ENCODE measurements at places on chromosomes 5 and 9.

DNA sequence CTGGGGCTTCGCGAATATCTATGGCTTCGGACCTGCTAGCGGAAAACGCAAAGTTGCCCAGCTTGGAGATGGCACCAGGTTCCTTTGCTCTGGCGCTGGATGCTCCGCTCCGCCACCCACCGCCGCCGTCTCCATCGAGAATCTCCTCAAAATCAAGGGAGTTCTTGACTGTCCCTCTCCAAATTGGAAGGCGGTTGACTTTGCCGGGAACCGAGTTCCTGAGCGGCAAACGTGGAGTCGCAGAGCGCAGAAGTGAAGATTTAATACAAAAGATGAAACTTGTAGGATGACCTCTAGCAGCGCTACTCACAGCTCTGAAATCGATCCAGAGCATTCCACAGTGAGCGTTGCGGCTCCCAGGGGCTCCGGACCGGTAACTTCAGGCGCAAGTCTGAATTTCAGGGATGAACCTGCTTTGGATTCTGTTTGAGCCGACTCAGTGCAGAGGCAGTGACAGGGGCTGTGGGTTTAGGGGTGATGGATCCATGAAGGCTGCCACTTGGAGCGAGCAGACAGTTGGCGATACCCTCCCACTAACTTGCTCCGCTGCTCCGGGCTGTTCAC lies 1641.5 kb upstream of the C9orf72 start:
- DNase-seq, result no peak

- DNase-seq, result no peak
Measured at GRCh38 chr9:76718166-76718565, 46.1 kb upstream of the PCA3 start.

DNA sequence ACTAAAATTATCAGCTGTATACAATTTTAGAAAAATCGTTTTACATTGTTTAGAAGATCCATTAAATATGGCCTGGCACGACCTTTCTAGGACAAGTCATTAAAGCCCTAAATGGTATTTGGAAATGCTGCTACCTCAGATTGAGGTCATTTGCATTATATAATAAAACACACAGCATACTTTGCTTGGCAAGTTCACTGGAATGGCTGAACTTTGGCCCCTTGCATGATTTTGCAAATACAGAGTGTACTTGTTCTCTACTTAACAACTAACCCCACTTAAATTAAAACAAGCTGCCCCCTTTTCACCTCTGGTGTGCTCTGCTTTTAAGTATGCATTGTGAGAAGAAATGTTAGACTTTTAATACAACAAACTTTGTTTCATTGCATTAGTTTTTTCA lies 860.1 kb downstream of the PTPRD start:
- no peak for DNase-seq

DNA sequence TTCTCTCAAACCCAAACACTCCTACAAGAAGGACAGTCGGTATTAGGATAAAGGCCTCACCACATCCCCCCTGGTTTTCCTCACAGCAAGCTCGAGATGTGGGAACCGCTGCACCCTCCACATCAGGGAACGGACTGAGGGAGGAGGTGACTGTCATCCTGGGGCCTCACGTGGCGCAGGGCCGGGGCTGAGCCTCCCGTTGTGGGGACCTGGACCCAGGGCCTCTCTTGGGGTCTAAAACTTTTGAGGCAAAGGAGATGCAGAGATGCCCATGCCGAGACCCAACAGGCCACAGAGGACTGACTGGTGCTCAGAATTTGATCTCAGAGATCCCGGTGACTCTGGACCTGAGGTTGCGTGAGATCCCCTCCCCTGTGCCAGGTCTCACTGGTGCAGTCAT lies 72.7 kb downstream of the MRPL36 start:
- DNase-seq, result no peak

- peak; percentile 17 for DNase-seq
Measured at GRCh38 chr5:76041863-76042262, 41.3 kb upstream of the SV2C start.

GRCh38 chr9:87546704-87547103 lies 49.0 kb downstream of the DAPK1 start:
- no peak for DNase-seq

DNA sequence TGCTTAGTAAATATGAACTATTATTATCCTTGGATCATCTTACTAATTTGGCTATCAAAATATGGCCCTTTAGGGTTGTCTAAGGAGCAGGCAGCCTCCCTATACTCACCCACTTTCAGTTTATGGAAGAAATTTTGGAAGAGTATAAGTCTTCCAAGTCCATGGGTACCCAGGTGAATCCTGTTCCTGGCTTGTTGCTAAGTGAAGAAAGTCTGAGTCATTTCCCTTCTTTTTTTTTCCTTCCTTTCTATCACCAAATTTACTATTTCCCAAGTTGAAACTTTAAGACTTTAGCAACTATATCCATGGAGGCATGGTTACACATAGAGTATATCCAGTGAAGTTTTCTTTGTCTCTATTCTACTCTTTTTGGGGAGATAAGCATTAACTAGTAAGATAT lies 184.0 kb upstream of the ACTBL2 start:
- DNase-seq, result no peak

DNA sequence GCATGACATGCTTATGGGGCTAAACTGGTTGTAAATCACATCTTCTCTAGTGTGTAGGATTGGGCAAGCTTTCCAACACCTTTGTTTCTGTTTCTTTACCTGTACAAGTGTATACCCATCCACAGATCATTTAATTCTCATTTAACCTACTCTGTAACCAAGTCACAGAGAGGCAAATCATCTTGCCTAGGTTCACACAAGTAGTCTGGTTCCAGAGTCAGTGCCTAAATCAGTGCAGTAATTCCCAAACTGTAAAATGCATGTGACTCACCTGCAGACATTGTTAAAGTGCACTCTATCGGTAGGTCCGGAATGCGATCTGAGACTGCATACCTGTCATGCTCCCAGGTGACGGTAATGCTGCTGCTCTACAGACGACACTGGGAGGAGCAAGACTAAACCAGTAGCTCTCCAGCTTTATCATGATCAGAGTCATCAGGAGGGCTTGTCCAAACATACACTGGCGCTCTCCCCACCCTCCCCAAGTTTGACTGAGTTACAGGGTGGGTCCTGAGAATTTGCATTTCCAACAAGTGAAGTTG lies 107.9 kb upstream of the FREM1 start:
- DNase-seq, result no peak

DNA sequence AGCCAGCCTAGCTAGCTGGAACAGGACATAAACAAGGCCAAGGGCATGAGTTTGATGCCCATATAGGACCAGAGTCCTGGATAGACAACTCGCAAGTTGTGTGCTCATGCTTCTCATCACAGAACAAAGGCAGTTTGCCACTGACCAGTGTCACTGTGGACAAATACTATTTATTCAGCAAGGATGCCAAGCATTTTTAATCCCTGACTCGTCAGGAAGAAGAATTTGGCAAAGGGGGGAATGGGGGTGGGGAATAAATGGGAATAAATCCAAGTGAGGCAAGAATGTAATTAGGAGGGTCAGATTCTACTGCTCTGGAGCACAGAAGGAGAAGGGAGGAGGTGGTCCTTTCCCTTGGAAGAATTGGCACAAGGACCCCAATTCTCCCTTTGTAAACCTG lies 46.8 kb upstream of the ANKRD55 start:
- no peak for DNase-seq

- no peak for DNase-seq
Measured at GRCh38 chr9:4756420-4756819, 15.4 kb upstream of the AK3 start.

- DNase-seq, result no peak
Measured at GRCh38 chr9:75894566-75894965, 4.1 kb downstream of the PCSK5 start.

- no peak for DNase-seq
Measured at GRCh38 chr9:123327697-123328100, 28.3 kb upstream of the CRB2 start.

- no peak for DNase-seq
Measured at GRCh38 chr9:133706307-133707050, 31.7 kb downstream of the SARDH start.

GRCh38 chr9:111582888-111583287 lies 16.6 kb downstream of the PTGR1 start:
- no peak for DNase-seq

- DNase-seq, result no peak
Measured at GRCh38 chr5:154782812-154783592, 27.8 kb downstream of the LARP1 start.

- no peak for DNase-seq
Measured at GRCh38 chr5:83034036-83034435, 43.2 kb downstream of the TMEM167A start.

DNA sequence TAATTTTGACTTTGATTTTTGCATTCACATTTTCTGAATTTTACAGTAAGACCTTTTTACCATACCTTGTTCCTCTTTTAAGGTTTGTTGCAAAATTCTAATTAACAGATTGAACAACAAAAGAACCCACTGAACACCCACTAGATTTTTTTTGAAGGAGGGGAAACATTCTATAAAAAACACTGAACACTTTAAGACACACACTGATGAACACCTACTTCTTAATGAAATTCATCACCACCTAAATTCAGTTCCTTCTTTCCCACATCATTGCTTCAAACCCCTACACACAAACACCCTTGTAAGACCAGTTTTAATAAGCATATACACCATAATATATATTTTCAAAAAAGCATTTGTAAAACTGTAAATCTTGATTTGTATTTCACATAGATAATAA lies 559.0 kb upstream of the MEF2C start:
- no peak for DNase-seq

DNA sequence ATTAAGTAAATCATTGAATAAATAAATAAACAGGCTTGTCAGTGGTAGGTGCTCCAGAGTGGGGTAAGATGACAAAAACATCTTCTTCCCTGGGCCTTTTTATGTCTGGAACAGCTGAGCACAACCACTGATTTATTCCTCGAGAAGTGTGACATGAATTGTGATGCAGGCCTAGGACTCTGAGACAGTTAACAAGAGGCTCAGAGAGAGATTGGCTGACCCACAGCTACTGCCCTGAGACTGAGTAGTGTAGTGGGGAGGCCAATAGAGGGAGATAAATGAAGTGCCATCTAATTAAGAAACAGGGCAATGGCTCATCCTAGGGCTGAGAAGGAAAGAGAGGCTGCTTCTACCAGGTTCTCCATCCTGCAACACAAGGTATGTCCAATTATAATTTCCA lies 369.3 kb upstream of the TRPC7 start:
- no peak for DNase-seq

- no peak for DNase-seq
Measured at GRCh38 chr9:87270221-87270847, 227.3 kb upstream of the DAPK1 start.

DNA sequence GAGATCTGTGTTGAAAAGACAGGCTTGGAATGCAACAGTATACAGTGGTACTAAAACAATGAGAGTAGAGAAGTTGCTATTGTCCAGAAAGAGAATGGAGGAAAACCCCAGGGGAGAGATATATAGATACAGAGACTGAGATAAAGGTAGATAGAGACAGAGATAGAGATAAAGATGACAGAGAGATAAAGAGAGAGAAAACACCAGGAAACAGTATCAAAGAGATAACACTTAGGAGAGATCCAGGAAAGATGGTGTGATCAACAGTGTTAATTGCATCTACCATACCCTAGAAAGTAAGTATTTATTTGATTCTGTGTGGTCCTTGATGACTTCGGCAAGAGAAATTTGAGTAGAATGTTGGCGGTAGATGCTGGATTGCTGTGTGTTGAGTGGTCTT lies 461.8 kb upstream of the RIOK2 start:
- DNase-seq, result no peak

GRCh38 chr9:136643596-136644342 lies 18.9 kb upstream of the EGFL7 start:
- DNase-seq, result no peak

GRCh38 chr9:135081264-135081660 lies 6.2 kb upstream of the OLFM1 start:
- no peak for DNase-seq

DNA sequence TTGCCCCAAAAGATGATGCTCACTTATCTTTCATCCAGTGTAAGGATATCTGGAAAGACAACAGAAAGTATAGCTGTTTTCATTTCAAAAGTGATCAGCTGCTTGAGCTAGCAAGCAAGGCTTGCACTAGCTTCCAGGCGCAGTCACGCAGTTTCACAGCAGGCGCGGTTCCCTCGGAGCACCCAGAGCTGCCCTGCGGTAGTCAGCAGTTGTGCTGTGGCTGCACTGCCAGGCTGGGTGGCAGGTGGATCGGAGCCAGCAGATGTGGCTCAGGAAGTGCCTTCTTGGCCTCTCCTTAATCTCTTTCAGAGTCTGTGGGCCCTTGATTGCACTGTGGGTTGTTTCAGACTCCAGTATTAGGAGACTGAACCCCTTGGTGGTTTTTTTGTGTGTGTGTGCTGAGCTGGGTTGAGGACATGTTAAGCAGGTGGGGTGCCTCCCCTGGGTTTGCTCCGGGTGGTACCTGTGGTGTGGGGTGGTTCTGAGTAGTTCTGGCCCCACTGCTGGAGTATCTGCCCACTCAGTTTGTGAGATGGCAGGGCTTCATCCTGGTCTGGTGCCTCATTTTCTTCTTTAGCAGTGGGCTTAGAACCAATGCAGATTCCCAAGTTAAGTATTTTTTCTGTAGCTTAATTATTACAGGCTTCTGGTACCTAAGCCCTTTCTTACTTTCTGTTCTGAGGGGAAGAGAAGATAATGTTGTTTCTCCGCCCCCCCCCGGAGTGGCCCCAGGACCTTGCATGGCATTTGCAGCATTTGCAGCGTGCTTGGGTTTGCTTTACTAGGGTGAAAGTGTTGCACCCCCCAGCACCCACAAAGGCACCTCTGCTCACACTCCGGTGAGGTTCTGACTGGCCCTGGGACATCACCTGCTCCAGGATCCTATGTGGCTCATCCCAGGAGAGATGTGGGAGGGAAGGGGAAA lies 16.4 kb downstream of the TENT4A start:
- DNase-seq, result peak; percentile 59

- DNase-seq, result no peak
Measured at GRCh38 chr5:80990971-80991370, 30.8 kb downstream of the RASGRF2 start.

DNA sequence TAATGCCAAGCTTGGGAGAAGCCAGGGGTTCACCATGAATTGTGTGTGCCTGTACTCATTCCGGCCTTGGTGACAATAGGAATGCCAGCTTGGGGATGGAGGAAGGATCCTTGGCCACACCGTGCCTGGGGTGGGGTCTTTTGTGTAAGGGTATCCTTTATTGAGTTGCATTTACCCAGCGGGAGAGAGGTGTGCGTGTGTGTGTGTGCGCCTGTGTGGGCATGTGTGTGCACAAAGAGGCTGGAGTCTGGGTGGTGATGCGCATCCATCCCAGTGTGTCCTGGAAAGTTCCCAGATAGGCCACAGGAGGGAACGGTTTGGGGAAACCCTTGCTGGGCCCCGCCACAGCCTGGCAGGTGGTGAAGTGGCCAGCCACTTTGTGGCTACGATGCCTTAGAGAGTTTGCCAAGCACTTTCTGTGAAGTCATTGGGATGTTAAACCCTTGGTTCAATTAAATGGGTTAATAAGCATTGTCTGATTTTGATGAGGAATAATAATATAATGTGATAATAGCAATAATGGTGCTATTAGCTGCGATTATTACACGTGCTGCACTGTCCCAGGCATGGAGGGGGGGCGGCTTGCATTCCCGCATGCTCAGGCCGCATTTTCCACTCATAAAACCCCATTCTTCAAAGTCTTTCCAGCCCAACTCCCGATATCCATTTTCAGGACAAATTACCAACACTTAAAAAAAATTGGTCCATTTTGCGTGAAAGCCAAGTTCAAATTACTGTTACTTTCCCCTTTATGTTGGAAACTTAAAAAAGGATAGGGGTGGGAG lies 13.7 kb downstream of the PITX1 start:
- no peak for DNase-seq

All from Kasumi-1 (cell line).